AML-193 (cell line): ENCODE measurements at places on chromosomes 12 and 14.
A peak's percentile ranks its signal among the peaks of the same experiment; 100 is the strongest.

DNA sequence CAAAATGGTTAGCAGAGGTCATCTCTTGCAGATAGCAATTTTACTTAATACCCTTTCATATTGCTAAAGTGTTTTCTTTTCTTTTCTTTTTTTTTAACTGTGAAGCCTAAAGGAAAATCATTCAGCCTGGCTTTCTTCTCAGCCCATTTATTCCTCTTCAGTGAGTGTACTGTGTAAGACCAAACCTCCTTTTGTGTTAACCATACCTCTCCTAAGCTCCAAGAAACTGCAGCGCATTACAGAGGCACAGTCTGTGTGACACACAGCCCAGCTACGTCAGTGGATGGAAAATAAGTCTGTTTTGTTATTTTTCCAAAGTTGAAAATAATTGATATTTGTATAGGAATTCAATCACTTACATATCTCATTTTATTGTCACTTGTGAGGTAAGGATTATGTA, 21.7 kb downstream of the DCAF5 start:
- no peak for DNase-seq

GRCh38 chr14:75522224-75522982, at the start of gene BATF:
Gene BATF (plus strand): TSS chr14:75522469. CDS start chr14:75522683, 214 bp downstream.
- peak; percentile 64 for DNase-seq

- DNase-seq: no peak
Observed at GRCh38 chr12:56541631-56542030, 20.0 kb downstream of the RBMS2 start.

GRCh38 chr12:25208554-25208953, 13.5 kb downstream of the ETFRF1 start:
- DNase-seq: no peak

GRCh38 chr14:93096691-93097322, 18.9 kb downstream of the ITPK1 start:
- no peak for DNase-seq

DNA sequence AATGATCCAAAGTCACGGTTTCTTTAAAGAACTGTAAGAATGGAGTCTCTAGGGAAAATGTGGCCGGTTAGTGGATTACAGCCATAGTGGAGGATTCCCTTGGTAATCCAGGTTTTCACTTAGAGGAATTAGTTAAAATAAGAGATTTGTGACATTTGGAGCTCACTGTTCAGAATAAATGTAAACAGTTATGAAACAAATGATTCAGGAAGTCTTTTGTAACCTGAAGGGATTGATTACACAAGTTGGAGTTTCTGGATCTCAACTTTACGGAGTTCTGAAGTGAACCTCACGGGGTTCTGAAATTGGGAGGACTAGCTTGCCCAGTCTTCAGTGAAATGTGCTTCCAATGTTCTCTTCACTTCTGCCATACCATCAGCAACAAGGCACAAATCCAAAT, 234.4 kb upstream of the FKBP4 start:
- DNase-seq: no peak

- DNase-seq: no peak
Observed at GRCh38 chr12:95731519-95731958, 59.0 kb downstream of the NTN4 start.

DNA sequence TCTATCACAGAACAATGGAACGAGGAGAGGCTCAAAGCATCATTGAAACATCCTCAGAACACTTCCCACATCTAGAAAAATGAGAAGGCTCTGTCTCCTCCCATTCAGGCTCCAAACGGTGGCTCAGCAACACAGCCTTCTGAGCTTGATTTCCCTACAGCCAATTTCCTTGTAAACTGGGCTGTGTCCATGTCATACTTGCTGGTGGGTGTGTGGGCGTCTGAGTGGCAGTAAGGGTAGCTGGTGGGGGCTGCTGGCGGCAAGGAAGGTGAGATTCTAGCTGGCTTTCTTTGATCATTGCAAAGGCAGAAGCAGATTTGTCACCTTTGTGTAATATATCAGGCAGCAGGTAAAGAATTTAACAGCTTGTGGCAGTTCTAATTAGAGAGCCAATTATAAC, 163.7 kb downstream of the CALM1 start:
- no peak for DNase-seq

- no peak for DNase-seq
Observed at GRCh38 chr14:27199272-27199671, 601.4 kb upstream of the NOVA1 start.

DNA sequence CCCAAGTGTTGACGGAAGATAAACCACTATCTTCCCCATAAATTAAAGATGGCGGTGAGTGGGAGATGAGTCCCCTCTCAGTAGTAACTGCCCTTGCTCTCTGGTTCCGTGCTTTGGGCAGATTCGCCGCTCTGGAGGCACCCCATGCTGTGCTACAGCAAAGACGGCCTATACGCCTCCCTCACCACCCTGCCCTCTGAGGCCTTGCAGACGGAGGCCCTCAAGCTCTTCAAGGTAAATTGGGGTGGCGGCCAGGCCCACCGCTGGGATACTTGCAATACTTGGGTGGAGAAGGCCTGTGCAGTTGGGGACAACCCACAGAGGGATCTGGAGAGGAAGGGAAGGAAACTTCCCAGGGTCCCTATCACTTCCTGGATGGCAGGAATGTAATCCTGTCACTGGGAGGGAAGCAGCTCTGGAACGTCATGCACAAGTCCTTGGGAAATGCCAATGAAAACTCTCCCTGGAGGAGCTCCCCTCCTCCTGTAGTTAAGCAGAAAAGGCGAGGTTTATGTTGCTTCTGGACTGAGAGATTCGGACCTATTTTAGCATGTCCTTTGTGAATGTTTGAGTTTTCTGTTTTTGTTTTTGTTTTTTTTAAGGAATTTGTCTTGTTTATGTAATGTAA, 22.8 kb downstream of the PIGH start:
- DNase-seq: no peak

DNA sequence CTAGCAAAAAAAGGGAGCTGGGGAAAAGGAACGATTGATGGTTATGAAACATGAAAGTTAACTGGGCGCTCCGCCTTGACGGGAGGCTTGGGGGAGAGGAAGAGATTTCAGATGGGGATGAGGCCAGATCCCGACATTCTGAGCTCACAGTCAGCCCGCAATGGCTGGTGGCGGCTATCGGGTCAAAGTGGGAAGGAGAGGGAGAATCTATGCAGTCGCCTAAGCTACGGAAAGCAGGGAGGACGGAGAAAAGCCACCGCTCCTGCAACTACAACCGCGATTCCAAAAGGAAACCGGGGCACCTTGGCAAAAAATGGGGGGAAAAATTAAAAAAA, 502 bp downstream of the MPHOSPH9 start:
- DNase-seq: no peak

DNA sequence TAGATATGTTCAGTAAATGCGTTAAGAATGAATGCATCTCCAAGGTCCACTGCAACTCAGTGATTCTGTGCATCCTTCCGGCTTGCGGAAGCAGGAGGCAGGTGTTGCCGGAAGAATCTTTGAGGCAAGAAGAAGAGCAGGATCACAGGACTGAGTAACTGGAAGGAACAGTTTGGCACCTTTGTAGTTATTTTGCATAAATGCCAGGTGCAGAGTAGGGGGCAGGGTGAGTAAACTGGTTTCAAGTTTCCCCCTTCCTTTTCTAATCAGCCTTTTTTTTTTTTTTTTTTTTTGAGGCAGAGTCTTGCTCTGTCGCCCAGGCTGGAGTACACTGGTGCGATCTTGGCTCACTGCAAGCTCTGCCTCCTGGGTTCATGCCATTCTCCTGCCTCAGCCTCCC, 22.3 kb downstream of the DYRK4 start:
- DNase-seq: no peak

GRCh38 chr12:99605-100004, 33.0 kb downstream of the IQSEC3 start:
- DNase-seq: no peak

- no peak for DNase-seq
Observed at GRCh38 chr12:6229224-6230218, 29.3 kb downstream of the CD9 start.

DNA sequence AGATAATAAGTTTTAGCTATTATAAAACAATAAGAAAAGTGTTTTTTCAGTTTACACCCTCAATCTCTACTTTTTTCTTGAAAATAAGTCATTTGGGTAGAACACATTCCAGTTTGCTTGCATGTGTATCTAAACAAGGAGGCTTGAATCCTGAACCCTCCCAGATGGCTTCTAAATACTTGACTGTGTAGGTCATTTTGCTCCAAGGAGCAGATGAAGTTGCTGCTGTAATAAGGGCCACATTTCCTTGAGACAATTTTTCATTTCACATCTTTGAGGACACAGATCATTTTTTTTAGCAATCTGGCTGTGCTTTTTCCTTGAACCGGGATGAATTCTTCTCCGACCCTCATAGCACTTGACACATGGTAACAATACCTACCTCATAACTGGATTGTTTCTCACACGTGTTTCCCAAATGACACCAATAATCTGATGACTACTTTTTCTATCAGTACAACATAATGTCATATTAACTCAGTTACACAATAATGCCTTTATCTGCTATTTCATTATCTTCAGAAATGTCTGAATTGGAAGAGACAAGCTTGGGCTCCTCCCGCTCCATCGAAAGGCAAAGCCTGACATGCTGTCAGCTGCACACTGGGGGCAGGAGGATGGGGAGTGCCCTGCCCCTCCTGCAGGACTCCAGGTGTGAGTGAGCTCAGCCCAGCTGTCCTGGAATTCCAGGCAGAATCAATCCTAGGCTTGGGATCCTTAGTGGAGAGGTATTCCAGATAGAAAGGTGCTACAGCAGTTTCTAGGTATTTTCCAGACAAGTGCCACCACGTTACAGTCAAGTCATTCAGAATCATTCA, 30.9 kb downstream of the GPHB5 start:
- DNase-seq: no peak

- DNase-seq: no peak
Observed at GRCh38 chr12:113278141-113278540, 56.8 kb downstream of the SLC8B1 start.
